GM04503 (cell line): ENCODE measurements at places on chromosomes 1 and 21.

DNA sequence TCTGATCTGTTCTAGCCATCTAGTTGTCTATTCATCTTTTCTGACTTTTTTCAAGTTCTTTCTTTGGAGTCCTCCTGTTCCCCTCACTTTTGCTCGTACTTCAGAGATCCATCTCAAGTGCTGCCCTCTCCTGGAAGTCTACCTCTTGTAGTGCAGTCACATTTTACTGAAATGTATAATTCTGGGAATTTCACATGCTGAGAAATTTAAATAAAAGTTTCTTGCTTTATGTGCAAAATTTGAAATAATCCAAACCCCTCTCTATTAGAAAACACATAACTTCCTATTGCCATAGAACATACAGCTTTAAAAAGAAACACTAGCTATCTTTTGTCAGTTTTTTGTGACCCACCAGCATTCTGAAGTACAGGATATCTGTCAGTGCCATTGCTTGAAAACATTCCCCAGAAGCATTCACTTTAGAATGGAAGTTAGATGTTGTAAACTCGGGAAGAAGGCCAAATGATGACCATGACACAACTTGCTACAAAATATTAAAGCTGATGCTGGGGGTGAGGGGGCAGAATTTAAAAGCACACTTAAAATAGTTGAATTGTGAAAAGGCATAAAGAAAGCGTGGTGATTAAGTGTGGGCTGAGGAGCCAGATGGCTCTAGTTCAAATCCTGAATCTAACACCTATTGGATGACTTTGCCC is 22.0 kb downstream of the RLF start:
- DNase-seq = no peak

DNA sequence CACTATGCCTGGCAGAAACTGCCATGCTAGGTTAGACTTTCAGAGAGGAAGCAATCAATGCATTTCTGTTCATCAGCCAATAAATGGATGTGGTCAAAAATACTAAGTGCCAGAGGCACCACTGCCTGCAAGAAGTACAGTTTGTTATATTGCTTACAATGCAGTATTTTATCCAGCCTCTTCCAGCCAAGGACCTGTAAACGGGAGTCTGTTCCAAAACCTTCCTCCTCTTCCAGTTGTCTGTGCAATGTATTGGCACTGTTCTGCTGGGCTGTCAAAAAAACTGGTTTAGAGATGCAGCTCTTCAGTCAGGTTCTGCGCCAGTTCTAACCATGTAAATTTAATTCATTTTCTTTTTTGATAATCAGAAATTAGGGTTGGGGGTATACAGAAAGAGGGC is 175.7 kb downstream of the EIF4G3 start:
- no peak for DNase-seq

- DNase-seq = no peak
These were observed 54.5 kb downstream of the ATP1B1 start for GRCh38 chr1:169160845-169161495.

- DNase-seq = peak; percentile 42
These were observed 32.5 kb downstream of the PEX14 start for GRCh38 chr1:10507111-10507879.

- DNase-seq = peak; percentile 92
These were observed 14.5 kb upstream of the ERRFI1 start for GRCh38 chr1:8040586-8040985.

GRCh38 chr1:35932941-35933340 is 2.0 kb downstream of the AGO3 start:
- DNase-seq = no peak

GRCh38 chr21:45403825-45404729 is 888 bp upstream of the COL18A1 start:
- DNase-seq = no peak

DNA sequence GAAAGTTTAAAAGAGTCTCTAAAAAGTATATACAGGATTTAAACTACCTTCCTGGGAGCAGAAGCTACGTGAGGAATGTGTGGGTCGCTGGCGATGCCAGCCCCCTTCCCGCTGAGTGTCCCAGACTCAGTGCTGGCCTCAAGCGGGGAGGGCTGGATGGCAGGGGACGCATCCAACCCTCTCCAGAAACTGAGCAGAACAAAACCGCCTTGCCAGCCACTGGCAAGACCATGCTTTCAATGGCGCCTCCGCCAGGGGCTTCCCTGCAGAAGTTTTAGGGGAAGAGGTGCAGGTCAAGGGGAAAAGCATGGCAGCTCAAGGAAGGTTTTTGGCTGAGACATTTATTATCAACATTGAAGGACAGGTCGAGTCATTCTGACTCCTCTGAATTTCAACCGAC is 26.1 kb downstream of the NADK start:
- DNase-seq = no peak

DNA sequence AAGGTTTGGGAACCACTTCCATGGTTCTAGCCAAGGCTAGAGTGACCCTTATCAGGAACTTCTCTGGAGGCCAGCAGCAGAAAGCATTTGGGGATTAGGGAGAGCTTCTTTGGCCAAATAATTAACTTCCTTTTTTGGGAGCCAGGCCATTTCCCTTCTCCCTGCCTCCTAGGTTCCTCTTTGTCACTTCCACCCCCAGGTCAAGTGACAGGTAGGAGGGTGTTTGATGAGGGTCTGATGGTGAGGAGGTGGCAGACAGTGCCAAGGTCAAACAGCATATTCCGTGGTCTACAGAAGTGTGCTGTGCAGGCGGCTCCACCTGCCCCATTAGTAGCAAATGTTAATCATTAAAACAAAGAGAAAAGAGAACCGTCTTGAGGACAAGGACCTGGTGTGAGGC is 1.9 kb upstream of the KCNA10 start:
- DNase-seq = no peak

DNA sequence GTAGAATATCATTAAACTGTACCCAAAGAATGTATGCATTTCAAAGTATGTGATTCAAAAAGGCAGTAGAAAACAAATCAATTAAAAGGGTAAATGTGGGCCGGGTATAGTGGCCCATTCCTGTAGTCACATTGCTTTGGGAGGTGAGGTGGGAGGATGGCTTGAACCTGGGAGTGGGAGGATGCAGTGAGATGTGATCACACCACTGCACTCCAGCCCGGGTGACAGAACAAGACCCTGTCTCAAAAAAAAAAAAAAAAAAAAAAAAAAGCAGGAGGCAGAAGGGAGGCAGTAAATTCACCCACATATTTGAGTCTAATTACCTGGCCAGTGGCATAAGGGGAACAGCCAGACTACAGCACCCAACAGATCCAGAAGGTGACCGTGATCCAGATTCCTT is 17.9 kb upstream of the PRSS38 start:
- no peak for DNase-seq

DNA sequence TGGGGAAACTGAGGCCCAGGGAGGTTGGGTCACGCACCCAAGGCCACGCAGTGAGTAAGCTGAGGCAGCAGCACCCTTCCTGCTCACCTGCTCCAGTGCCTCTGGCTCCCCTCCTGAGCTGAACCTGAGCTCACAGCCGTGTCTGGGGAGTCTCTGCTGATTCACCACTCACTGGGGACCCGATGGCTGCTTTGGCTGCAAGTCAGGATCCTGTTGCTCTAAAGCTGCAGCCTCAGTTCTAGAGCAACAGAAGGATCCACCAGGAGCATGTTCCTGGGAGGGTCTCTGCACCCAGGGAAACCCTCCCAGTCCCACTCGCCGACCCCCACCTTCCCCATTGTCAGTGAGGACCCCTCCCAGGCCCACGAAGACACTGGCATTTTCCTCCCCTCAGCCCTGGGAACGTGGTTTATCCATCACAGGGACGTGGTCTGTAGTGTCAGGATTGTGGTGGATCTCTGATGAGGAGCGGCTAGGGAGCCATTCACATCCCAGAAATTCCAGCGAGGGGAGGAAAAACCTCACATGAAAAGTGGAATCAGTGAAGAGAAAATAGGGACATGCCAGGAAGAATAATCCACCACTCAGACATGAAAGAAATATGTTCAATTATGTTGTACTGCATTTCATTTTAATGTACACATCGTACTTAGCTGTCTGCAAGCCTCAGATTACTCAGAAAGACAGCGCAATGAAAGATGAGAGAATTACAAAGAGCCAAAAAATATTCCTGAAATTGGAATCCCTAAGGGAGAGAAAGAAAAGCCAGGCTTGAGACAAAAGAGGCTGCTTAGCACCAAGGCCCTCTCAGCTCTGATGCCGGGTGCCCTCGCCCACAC is 447.2 kb downstream of the MATN1 start:
- DNase-seq = no peak
